ENCODE measurements at places on chromosomes 1 and 21.

DNA sequence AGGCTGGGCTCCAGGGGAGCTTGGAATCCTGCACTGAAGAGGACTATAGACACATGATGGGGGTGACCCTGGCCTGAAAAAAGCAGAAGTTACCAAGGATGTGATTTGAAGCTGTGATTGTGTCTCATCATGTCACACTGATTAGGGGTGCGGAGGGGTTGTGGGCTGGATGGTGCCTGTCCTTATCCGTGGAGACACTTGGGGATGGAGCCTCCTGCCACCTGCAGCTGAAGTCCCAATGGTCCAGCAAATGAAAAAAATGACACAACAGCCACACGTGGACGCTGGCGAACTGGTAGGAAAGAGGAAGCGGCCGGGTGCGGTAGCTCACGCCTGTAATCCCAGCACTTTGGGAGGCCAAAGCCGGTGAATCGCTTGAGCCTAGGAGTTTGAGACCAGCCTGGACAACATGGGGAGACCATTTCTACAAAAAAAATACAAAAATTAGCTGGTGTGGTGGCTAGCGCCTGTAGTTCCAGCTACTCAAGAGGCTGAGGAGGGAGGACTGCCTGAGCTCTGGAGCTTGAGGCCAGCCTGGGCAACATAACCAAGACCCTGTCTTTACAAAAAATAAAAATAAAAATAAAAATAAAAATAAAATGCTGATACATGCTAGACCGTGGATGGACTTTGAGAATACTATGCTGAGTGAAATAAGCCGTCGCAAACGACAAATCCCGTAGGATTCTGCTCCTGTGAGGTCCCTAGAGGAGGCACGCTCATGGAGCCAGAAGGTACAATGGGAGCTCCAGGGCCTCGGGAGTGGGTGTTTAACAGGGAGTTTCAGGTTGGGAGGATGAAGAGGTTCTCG lies 838 bp upstream of the IBA57 start:
- no peak for DNase-seq

- DNase-seq, result no peak
Observed at GRCh38 chr1:67850151-67850551, 16.9 kb upstream of the GNG12 start.

GRCh38 chr1:171717062-171717718 lies 24.7 kb downstream of the VAMP4 start:
- DNase-seq, result no peak

- no peak for DNase-seq
Observed at GRCh38 chr1:98188774-98189173, 267.9 kb upstream of the DPYD start.

GRCh38 chr1:36855699-36856494 lies 178.4 kb downstream of the GRIK3 start:
- DNase-seq, result no peak

- peak; percentile 12 for DNase-seq
Observed at GRCh38 chr1:22288593-22289241, 145.8 kb upstream of the WNT4 start.

- DNase-seq, result no peak
Observed at GRCh38 chr1:9889411-9889810, 20.7 kb downstream of the CTNNBIP1 start.

DNA sequence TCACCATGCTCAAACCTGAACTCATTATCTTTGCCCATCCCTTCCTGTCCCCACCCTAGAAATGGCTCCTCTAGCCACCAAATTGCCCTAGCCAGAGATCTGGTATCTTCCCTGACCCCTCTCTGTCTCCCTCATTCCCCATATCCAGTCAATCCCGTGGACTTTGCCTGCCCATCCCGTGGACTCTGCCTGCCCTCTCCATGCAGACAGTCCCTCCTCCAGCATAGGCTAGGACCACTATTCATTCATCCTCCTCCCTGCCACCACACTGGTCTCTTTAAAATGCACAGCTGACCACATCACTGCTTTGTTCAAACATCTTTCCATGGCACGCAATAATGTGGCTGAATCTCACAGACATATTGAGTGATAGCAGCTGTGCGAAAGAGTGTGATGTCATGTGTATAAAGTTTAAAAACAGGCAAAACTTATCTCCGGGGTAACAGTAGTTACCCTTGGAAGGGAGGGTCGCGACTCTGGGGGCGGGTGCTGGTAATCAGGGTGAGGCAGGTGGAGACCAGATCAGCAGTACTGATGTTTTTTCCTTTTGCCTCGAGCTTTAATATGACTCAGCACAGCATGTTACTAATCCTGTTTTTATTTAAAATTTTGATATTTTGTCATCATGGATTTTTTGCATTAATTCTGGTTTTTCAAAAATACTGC lies 4.8 kb upstream of the SLC2A1 start:
- peak; percentile 46 for DNase-seq

DNA sequence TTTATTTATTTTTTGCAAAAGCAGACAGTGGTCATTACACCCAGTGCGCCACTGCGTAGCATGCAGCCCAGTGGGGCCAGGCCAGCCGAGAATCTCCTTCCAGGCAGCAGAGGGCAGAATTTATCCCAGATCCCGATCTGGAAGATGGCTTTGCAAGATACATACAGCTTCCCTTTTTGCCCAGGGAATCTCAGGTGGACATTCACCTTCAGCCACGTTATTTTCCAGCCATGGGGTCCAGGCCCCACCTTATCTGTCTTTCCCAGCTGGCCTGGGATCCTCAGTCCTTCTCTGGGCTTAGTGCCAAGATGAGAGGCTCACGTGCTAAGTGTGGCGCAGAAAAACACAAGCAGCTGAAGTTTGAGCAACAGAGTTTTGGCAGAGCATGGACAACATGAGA lies 123.6 kb downstream of the AJAP1 start:
- DNase-seq, result no peak

DNA sequence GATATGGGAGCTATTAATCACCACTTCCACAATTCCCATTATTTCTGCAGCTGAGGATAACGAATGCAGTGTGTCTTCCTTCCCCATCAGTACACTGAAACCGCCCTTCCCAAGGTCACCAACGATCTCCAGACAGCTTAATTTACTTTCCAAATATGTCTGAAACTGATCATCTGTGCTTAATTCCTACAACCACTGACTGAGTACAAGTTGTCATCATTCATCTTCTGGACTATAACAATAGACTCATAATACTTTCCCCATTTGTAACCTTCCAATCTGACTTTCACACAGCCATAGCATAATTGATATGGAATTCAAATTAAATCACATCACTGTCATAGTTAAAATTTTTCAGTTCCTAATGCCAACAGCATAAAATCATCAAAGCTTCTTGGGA lies 17.4 kb downstream of the DNM3 start:
- DNase-seq, result no peak

DNA sequence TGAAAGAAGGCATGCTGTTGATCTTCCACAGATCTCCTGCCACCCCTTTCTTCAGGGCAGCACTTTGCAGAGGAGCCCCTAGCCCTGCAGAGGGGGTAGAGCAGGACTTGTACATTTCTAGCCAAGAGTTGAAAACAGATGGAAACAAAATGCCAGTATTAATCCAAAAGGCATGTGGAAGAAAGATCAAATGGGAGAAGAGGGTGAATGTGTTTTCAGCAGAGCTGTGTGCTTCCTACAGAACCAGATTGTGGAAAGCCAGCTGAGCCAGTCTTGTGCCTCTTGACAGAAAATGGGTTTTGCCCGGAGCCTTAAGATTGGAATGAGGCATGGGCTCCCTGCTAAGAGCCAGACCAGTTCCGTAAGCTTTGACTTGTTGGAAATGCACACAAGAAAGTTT lies 105.2 kb upstream of the TSPAN2 start:
- DNase-seq, result no peak

GRCh38 chr1:50458507-50458906 lies 35.3 kb upstream of the DMRTA2 start:
- no peak for DNase-seq

- peak; percentile 7 for DNase-seq
Observed at GRCh38 chr21:38139380-38140168, 117.2 kb upstream of the KCNJ15 start.

DNA sequence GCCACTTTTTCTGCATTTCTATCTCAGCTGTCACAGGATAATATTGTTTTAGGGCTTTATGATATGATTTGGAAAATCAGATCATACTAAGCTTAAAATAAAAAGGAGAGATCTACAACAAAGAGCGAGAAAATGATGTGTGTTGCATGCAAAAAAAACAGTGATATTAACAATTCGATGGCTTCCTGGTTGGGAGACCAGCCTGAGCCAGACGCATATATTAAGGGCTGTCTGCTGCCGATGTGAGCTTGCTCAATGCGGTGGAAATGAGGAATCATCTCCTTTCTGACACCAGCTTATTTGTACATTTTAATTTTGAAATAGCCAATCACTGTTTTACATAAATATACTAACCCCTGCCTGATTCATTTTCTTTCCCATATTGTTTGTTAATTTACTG lies 862.6 kb downstream of the USP25 start:
- no peak for DNase-seq

DNA sequence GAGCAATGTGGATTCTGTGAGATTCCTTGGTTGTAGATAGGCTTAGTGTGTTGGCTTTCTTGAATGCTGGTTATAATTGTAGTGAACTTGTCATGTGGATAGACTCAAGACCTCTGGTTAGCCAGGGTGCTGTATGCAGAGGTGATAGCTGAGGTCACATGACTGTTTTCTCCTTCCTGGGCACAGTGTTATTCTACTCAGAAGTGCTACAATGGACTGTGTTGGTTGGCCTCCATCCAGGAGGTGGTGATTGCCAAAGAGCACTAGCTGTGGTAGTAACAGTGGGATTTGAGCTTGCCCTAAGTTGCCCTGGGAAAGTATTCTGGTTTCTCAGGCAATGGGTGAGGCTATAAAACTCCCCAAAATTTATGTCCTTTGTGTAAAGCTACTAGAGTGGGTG lies 71.6 kb downstream of the SH3BGR start:
- DNase-seq, result no peak

DNA sequence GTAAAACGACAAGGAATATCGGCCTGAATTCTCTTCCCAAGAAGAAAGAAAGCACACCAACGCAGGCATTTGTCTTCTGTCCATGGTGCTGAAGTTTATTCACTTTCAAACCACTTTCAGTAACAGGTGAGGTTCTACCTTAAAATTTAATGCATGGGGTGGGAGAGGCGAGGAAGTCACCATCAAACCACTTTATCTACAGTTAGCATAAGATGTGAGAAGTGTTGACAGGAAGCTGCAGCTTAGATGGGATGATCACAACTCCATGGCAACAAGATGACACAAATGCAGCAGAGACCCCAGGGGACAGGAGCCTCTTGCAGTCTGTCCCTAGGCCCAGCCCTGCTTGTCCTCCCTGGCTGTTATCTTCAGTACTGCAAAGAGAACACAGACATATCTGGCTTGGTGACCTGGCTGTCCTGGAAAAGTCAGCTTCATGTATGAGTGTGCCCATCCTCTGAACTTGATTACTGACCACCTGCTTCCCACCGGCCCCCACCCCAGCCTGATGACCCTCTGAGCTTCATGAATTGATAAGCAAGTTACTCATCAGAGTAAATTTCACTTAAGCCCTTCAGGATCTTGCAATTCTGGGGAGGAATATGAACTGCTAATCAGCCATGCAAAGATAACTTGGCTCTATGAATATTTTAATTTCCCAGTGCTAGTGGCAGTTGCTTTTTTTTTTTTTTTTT lies 1.8 kb downstream of the NPPA start:
- peak; percentile 18 for DNase-seq

DNA sequence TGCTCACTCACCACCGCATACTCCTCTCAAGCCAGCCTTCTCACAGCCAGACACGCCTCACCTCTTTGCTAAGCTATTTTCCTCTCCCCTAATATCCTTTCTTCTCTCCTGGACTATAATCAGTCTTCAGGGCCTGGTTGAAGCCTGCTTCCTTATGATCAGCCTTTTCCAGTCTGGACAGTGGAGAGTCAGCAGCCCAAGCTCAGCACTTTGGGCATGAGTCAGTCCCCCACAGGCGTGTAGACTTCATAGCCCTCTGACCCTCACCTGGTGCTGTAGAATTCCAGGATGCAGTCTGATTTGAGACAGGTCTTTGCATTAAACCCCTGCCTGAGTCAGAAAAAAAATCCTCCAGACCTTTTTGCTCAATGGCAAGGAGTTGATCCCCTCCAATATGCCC lies 2.5 kb downstream of the HPCAL4 start:
- no peak for DNase-seq

DNA sequence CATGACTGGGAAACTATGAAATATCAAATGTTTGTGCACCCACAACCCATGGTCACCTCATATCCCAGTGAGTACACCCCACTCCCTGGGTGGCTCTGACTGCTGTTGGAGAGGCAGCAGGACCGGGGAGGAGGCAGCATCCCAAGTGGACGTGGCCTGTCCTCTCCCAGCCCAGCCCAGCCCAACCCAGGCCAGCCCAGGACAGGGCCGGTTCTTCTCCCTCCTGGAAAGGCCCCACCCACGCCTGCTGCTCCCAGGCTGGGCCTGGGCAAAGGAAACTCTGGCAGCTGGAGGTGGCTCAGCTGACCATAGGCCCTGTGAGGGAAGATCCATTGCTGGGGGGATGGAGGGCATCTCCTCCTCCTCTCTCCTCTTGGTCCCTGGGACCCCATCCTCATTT lies 19.1 kb downstream of the MATN1 start:
- DNase-seq, result no peak

DNA sequence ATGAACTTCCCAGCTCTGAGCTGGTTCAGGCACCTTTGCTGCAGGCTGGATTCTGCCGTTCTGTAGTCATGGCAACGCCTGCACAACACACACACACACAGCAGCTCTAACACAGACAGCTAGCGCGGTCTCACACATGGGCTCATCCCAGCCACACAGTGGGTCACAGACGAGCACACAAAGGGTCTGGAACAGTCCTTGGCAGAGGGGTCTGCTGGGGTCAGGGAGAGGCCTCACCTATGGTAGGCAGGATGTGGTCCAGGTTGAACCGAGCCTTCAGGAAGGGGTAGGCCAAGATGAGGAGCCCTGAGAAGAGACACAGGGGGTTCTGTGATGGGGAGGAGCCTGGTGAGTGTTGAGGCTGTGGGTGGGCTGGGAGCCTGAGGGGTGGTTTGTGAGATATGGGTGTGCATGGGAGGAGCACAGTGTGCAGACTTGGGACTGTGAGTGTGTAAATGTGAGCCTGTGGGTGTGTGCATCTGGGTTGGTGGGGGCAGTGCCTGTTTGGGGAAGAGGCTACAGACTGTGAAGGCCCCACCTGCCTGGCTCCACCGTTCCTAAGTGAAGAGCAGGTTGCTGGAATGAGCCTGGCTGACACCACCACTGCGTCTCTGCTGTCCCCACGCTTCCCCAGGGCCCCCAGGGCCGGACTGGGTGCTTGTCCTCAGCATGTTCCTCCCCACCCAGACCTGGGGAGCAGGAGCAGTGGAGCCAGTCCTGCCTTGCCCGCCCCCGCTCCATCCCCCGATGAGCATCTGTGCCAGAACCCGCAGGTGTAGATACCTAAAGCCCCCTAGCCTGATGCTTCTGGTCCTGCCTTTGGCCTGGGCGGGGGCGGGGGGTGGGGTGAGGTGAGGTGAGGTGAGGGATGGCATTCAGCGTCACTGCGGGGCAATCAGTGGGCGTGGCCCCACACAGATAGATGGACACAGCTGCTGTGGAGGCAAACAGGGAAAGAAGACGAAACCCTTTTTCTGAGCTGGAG lies 1.5 kb downstream of the KNCN start:
- DNase-seq, result peak; percentile 24
